ENCODE measurements at places on chromosomes 3 and 15. TPM values are rescaled to one million over a fixed set of nuclear protein-coding genes. Genes with fewer than 3 reads are reported as not detected.

DNA sequence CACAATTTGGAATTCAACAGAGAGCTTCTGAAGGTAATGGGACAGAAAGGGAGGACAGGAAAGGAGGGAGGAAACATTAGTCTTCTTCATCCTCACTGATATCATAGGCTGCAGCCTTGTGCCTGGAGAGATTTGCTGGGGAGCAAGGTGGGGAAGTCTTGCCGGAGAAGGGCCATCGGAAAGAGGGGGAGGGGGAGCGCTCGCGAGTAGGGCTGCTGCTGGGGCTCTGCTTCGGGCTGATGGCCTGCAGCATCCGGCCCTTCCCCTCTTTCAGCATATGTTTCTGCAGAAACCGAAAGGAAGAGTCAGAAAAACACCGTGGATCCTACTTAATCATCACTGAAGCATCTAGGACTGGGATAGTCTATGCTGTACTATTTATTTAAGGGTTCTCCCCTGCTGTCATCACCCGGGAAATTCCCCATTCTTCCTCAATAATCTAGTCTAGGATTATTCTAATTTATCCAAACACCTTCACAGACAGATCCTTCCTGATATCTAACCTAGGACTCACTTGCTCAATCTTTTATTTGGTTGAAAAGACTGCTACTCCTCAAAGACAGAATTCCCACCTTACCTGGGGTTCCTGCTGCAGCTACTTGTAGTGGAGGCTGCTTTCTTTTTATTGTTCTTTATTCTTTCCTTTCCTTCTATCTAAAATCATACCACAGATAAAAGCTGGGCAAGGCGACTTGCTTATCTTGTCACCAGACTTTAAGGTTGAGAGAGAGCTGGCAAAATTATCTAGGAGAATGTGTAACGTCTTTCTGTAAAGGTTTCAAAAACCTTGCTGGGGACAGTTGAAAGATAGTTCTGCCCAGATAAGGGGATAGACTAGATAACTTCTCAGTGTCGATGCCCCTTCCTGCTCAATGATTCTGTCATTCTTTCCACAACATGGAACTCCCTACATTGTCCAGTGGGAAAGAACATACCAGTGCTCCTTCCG, 22.6 kb downstream of the SLC51A start:
- no peak for DNase-seq
- no peak overlapping the region for H3K27ac ChIP-seq
- no peak overlapping the region for H3K4me3 ChIP-seq
- H3K36me3 ChIP-seq = peaks cover 35% of the 10 kb centered on the region

DNA sequence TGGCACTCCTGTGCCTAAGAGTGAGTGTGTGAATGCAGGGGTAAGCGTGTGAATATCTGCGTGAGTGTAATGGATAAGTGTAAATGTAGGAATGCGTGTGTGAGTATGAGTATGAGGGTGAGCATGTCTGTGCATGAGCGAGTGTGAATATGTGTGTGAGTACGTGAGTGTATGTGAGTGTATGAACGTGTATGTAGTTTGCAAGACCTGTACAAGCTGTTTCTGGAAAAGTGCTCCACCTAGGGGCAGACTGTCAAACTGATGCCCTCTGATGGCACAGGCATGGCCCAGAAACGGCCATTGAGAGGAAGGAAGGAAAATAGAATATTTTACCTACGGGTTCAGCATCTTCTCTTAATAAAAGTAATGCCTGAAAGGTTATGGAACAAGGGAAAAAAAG, 24.4 kb upstream of the FRMD4B start:
- peak; percentile 65 for DNase-seq
- H3K27ac ChIP-seq = no peak overlapping the region
- no peaks in the 10 kb centered on the region for H3K36me3 ChIP-seq
- no peak overlapping the region for H3K4me3 ChIP-seq
- H3K27me3 ChIP-seq = no peaks in the 10 kb centered on the region
- H3K4me1 ChIP-seq = peaks cover 5% of the 10 kb centered on the region

GRCh38 chr3:175851541-175851940, 992.4 kb downstream of the NAALADL2 start:
- no peaks in the 10 kb centered on the region for H3K4me1 ChIP-seq
- no peaks in the 10 kb centered on the region for H3K27me3 ChIP-seq
- H3K36me3 ChIP-seq = no peaks in the 10 kb centered on the region
- DNase-seq = no peak
- no peak overlapping the region for H3K27ac ChIP-seq

GRCh38 chr15:63772520-63772919, 61.2 kb downstream of the HERC1 start:
- H3K27me3 ChIP-seq = no peaks in the 10 kb centered on the region
- H3K36me3 ChIP-seq = peaks cover 12% of the 10 kb centered on the region
- H3K4me1 ChIP-seq = no peaks in the 10 kb centered on the region
- no peak overlapping the region for H3K4me3 ChIP-seq
- no peak overlapping the region for H3K27ac ChIP-seq

DNA sequence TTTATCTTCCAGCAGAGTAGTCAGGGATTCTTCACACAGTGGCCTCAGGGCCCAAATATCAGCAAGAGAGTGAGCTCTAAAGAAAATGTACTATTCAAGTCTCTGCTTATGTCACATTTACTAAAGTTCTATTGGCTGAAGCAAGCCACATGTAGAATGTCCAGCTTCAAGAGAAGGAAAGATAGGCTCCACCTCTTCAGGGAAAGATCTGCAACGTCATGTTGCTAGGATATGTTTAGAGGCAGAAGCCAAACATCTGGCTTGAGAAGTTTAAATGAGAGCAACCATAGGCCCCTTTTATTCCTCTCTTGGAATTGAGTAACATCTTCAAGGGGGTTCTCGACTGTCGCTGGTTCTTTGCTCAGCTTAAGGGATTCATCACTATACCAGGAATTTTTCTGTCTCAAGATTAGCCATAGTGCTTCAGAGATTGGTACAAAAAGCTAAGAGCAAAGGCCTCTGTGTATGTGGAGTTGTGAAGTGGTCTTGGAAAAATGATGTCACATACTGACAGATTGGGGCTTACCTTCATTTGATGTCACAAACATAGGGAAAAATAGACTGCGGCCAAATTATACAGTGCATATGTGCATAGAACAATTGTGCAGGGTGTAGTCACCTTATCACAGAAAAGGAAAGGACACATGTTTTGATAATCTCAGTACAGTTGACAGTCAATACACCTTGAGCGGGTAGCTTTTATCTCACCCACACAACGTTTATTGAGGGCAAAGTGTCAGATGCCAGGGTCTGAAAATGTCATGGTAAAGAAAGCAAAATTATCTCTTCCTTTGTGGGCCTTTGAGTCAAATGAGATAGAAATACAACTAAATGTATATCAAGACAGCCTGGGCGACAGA, 11.3 kb upstream of the THRB start:
- H3K36me3 ChIP-seq = no peaks in the 10 kb centered on the region
- no peaks in the 10 kb centered on the region for H3K4me1 ChIP-seq
- no peak overlapping the region for H3K27ac ChIP-seq
- no peak overlapping the region for H3K4me3 ChIP-seq

GRCh38 chr3:14156843-14157561, 21.4 kb downstream of the XPC start:
- no peaks in the 10 kb centered on the region for H3K4me1 ChIP-seq
- H3K27ac ChIP-seq = no peak overlapping the region
- H3K36me3 ChIP-seq = peaks cover 61% of the 10 kb centered on the region
- DNase-seq = no peak
- no peaks in the 10 kb centered on the region for H3K27me3 ChIP-seq

- H3K4me3 ChIP-seq = no peak overlapping the region
- no peaks in the 10 kb centered on the region for H3K4me1 ChIP-seq
- no peaks in the 10 kb centered on the region for H3K27me3 ChIP-seq
- no peaks in the 10 kb centered on the region for H3K36me3 ChIP-seq
Observed at GRCh38 chr3:120468635-120469295, 18.0 kb upstream of the FSTL1 start.

DNA sequence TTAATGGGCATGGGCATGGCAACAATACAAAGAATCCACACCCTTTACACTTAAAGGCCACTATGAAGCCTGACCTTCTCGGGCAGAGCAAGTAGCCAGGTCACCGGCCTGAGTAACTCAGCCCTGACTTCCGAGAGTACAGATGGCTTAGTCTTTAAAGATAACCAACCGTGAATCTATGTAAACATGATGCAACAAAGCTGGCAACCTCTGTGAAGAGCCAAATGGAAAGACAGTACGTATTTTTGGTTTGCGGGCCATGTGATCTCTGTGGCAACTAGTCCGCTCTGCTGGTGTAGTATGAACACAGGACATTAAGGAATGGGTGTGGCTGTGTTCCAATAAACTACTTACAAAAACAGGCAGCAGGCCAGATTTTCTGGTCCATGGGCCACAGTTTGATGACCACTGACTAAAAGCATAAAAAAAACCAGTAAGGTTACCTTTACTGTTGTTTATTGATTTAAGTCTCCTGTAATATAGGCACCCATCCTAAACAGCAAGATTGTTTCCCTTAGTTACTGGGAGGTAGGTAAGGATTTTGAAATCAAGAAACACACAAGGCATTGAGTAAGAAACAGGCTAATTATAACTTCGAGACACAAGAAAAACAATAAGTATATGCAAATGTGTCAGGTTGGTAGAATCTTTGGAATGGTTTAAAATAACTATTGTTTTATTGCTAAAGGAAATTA, 14.5 kb downstream of the RIOX2 start:
- H3K27me3 ChIP-seq = no peaks in the 10 kb centered on the region
- peaks cover 27% of the 10 kb centered on the region for H3K36me3 ChIP-seq
- no peak overlapping the region for H3K27ac ChIP-seq
- DNase-seq = no peak
- H3K4me1 ChIP-seq = peaks cover 3% of the 10 kb centered on the region

DNA sequence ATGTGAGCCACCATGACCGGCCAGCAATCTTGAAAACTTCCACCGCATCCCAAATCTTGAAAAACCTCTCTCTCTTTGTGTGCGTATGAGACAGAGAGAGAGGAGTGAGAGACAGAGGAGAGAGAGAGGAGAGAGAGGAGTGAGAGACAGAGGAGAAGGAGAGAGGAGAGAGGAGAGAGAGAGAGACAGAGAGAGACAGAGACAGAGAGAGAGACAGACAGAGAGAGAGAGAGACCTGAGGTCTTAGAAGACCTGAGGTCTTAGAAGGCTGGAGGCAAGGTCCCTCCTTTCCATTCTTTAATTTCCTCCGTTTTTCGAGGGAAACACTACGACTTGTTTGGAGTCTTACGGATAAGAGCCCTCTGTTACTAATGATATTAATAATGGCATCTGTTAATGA, 39.5 kb downstream of the TMEM40 start:
- no peaks in the 10 kb centered on the region for H3K27me3 ChIP-seq
- H3K4me1 ChIP-seq = peaks cover 2% of the 10 kb centered on the region

DNA sequence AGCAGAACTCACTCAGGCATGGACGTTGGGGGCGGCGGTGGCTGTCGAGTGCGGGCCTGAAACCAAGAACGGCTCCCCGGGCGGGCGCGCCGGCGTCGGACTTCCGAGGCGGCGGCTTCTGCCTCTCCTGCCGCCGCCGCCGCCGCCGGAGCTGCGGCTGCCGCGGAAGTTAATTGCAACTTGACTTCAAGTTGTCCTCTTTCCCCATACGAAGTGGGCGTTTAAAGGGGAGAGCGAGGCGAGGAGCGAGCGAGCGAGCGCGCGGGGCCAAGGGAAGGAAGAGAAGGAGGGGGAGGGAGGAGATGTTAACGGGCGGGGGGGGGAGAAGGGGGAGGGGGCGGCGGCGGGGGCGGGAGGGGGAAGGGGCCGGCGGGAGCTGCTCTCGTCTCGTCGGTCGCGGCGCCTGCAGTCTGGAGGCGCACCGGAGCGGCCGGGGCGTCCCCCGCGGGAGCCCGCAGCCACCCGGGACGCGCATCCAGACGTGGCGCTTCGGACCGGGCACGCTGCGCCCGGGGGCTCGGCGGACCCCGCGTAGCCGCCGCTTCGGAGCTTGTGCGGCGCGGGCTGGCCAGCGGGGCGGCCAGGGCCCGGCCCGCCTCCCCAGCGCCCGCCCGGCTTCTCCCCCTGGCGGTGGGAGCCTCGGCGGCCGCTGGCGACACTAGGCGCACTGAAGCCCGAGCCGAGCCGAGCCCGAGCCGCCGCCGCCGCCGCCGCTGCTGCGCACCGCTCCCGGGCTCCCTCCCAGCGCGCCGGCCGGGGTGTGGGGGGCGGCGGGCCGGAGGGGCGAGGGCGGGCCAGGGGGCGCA, 19.7 kb upstream of the SATB1 start:
- peak overlapping the region; percentile 54 for H3K4me3 ChIP-seq
- H3K27ac ChIP-seq = no peak overlapping the region
- H3K4me1 ChIP-seq = peaks cover 20% of the 10 kb centered on the region
- peak; percentile 69 for DNase-seq
- no peaks in the 10 kb centered on the region for H3K36me3 ChIP-seq

GRCh38 chr3:196981657-196982056, 13.0 kb upstream of the PIGZ start:
- H3K4me3 ChIP-seq = no peak overlapping the region
- H3K27ac ChIP-seq = no peak overlapping the region
- H3K4me1 ChIP-seq = peaks cover 3% of the 10 kb centered on the region
- H3K36me3 ChIP-seq = no peaks in the 10 kb centered on the region

STRA6 gene
- 3.1 TPM for total RNA-seq

ULK3 gene
- 35.5 TPM for total RNA-seq

SI gene
- total RNA-seq = not detected
